ENCODE measurements at places on chromosomes 1 and 21. TPM values are rescaled to one million over a fixed set of nuclear protein-coding genes. Genes with fewer than 3 reads are reported as not detected.

The PALMD gene
- 9.9 TPM for total RNA-seq

The PIGR gene
- not detected for total RNA-seq

The CYYR1 gene
- total RNA-seq = 22.3 TPM

DNA sequence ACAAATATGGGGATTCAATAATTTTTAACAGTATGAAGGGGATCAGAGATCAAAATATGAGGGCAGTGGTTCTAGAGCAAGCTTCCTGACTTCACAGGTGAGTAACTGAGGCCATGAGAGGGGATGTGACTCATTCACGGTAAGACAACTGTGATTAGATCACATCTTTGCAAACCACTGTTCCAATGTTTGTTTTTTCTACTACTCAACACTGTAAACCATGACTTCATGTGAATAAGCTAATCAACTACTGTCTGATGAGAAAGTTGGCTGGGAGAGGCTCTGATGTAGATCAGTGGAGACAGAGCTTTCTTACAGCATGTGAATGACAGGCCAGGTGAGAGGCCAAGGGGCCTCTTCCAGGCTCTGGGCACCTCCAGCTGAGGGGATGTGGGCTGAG is 84.7 kb downstream of the BRINP2 start:
- peaks cover 5% of the 10 kb centered on the region for H3K27me3 ChIP-seq
- peak; percentile 32 for DNase-seq
- no peak overlapping the region for H3K4me3 ChIP-seq
- no peak overlapping the region for H3K27ac ChIP-seq

DNA sequence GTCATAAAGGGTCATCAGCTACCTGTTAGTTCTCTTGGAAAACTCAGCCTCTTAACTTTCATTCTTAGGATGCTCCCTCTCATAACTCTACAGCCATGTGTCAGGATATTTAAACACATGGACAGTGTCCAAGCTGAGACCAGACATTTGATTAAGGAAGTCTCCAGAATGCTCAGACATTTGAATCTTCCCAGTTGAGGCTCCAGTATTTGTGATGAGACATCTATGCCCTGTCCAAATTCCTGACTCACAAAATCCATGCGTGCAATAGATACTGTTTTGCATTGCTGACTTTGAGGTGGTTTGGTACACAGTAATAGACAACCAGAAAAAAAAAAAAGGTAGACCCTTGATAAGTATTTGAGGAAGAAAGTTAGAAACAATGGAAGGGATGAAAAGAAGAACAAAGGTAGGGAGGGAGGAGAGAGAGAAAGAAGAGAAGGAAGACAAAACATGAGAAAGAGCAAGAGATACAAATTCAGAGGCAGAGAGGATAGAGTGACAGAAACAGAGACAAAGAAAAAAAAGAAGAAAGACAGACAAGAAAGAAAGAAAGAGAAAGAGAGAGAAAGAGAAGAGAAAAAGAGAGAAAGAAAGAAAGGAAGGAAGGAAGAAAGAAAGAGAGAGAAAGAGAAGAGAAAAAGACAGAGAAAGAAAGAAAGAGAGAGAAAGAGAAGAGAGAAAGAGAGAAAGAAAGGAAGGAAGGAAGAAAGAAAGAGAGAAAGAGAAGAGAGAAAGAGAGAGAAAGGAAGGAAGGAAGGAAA is 275.5 kb upstream of the PRMT6 start:
- no peak overlapping the region for H3K4me3 ChIP-seq
- no peak overlapping the region for H3K27ac ChIP-seq
- H3K27me3 ChIP-seq = no peaks in the 10 kb centered on the region
- no peaks in the 10 kb centered on the region for H3K36me3 ChIP-seq

DNA sequence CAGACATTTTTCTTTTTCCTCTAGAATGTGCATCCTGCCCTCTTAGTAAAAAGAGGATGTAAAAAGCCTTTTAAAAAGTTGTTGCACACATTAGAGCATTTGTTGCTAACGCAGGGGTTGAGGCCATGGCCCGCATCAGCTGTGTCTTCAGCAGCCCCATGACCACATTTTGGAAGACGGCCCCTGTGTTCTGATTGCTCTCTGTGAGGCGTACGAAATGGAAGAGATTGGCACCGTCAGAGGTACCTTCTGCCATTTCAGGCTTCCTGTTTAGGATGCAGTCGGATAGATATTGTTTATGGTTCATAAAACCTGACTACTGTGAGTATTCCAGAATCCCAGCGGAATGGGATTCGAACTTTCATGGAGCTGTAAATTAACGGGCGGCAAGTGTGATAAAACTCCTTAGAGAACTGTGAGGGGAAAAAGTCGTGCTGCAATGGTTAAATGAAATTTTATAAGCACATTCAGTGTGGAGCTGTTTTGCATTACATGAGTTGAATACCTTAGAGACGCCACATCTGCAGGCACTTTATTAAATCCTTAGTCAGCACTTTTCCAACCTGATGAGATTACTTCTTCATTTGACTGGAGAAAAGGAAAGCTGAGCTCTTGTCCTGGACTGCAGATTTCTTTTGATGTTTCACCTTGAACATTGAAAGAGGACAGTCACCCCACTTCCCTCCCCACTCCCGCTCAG is 273.9 kb downstream of the TM2D1 start:
- H3K4me1 ChIP-seq = no peaks in the 10 kb centered on the region
- H3K36me3 ChIP-seq = no peaks in the 10 kb centered on the region
- H3K4me3 ChIP-seq = no peak overlapping the region

DNA sequence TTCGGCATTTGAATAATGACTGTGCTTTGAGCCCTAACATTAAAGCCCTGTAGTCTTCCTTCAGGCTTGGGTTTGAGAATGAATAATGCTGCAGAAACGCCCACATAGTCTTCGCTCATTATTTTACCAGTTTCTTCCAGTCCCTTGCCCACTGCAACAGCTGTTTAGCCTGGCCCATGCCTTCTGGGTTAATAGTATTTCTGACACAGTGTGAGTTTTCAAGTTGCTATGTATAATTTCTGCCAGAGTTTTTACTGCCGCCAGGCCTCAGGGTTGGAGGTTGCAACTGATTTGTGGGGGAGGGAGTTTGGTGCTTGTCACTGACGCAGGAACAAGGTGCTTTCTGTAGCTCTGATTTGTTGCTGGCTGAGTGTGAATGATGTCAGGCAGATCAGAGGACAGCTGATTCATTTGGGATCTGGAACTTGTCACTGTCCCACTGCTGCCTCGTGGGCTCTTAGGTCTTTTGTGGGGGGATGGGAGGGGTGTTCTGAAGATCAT is 109.8 kb downstream of the MAST2 start:
- no peaks in the 10 kb centered on the region for H3K4me1 ChIP-seq
- H3K4me3 ChIP-seq = no peak overlapping the region
- no peak for DNase-seq
- no peaks in the 10 kb centered on the region for H3K36me3 ChIP-seq

GRCh38 chr1:43760745-43761317 is 53.5 kb downstream of the ST3GAL3 start:
- H3K36me3 ChIP-seq = peaks cover 6% of the 10 kb centered on the region
- DNase-seq = no peak
- H3K4me3 ChIP-seq = no peak overlapping the region
- H3K27ac ChIP-seq = no peak overlapping the region
- peaks cover 11% of the 10 kb centered on the region for H3K4me1 ChIP-seq

DNA sequence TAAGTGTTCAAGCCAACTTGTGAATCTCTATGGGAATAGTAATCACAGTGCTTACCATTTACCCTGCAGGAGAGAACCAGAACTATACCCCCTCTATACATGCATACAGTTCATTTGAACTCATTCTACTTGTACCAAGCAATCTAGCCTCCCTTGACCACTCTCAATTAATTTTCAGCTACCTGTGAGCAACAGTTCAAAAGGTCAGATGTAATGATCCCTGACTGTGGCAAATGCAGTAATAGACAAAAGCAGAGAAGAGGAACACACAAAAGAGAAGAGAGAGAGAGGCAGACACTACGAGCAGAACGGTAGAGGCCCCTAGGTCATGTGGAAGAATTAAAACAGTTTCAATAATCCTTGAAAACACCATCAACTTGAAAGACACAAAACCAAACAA is 52.8 kb downstream of the FMO4 start:
- no peaks in the 10 kb centered on the region for H3K27me3 ChIP-seq
- H3K27ac ChIP-seq = no peak overlapping the region
- H3K4me1 ChIP-seq = no peaks in the 10 kb centered on the region
- no peak overlapping the region for H3K4me3 ChIP-seq
- no peak for DNase-seq

DNA sequence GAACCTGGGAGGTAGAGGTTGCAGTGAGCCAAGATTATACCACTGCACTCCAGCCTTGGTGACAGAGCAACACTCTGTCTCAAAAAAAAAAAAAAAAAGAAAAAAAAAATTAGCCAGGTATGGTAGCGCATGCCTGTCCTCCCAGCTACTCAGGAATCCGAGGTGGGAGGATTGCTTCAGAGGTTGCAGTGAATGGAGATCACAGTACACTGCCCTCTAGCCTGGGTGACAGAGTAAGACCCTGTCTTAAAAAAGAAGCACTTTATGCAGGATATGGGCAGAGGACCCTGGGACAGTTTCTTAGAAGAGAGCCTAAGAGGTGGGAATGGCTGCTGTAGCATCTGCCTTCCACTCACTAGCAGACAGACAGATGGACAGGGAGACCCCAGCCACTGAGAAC is 23.0 kb downstream of the IQGAP3 start:
- H3K4me1 ChIP-seq = 0 out of 2 replicates have a peak, but pooled peaks cover 4% of the 10 kb centered on the region
- H3K27ac ChIP-seq = no peak overlapping the region
- peaks cover 99% of the 10 kb centered on the region for H3K36me3 ChIP-seq
- DNase-seq = no peak
- no peaks in the 10 kb centered on the region for H3K27me3 ChIP-seq

DNA sequence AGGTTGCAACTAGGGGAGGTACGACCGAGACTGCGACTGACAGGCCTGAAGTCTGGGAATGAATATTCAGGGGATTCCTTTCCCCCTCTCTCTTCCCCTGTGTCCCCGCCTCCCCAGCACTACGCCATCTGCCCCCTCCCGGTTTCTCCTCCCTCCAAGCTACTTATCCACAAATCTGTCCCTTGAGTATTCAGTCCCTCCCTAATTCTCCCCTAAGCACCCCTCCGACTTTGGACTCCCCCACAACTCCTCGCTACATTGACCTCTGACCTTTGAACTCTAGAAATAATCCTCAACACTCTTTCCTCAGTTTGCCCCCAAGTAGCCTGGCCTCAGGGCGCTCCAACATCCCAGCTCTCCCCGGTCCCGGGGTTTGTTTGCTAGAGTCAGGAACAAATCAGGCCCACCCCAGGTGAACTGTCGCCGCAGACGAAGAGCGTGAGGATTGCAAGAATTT is 393 bp downstream of the LYSMD1 start:
- peak overlapping the region; percentile 51 for H3K4me3 ChIP-seq
- H3K27me3 ChIP-seq = no peaks in the 10 kb centered on the region
- H3K27ac ChIP-seq = peak overlapping the region; percentile 25
- H3K36me3 ChIP-seq = peaks cover 53% of the 10 kb centered on the region

- no peaks in the 10 kb centered on the region for H3K27me3 ChIP-seq
- peaks cover 3% of the 10 kb centered on the region for H3K36me3 ChIP-seq
- H3K27ac ChIP-seq = no peak overlapping the region
- DNase-seq = no peak
- H3K4me3 ChIP-seq = no peak overlapping the region
These were observed 161.8 kb downstream of the PCBP3 start for GRCh38 chr21:45805321-45805720.

DNA sequence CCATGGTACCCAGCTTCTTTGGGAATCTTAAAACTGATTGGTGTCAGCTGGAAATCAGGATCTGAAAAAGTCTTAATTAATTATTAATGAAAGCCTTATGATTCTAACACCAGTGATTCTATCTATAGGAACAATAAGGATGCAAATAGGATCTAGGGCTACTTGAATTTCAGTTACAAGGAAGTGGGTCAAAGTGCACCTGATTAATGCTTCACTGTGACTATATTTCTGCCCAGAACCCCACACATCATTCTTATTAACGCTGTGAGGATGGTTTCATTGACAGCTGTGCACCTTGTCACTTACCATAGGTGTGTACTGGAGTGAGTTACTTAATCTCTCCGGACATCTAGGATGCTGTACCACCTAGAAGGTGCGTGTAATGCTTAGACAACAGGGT is 99.8 kb upstream of the ETV3 start:
- no peak overlapping the region for H3K4me3 ChIP-seq
- H3K4me1 ChIP-seq = no peaks in the 10 kb centered on the region
- H3K27ac ChIP-seq = no peak overlapping the region
- H3K27me3 ChIP-seq = peaks cover 4% of the 10 kb centered on the region

DNA sequence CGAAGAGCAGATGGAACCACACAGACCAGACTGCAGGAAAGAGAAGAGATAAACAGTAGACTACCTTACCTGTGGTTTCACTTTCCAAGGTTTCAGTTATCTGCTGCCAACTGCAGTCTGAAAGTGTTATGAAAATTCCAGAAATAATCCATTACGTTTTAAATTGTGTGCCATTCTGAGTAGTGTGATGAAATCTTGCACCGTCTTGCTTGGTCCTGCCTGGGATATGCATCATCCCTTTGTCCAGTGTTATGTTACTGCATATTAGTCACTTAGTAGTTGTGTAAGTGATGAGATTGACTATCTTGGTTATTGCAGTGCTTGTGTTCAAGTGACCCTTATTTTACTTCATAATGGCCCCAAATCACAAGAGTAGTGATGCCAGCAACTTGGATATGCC is 33.9 kb downstream of the DNAJC6 start:
- no peaks in the 10 kb centered on the region for H3K27me3 ChIP-seq
- no peak overlapping the region for H3K27ac ChIP-seq

- no peaks in the 10 kb centered on the region for H3K36me3 ChIP-seq
- no peak overlapping the region for H3K27ac ChIP-seq
- no peaks in the 10 kb centered on the region for H3K4me1 ChIP-seq
- H3K27me3 ChIP-seq = no peaks in the 10 kb centered on the region
These were observed 10.8 kb downstream of the AADACL4 start for GRCh38 chr1:12654657-12655056.

DNA sequence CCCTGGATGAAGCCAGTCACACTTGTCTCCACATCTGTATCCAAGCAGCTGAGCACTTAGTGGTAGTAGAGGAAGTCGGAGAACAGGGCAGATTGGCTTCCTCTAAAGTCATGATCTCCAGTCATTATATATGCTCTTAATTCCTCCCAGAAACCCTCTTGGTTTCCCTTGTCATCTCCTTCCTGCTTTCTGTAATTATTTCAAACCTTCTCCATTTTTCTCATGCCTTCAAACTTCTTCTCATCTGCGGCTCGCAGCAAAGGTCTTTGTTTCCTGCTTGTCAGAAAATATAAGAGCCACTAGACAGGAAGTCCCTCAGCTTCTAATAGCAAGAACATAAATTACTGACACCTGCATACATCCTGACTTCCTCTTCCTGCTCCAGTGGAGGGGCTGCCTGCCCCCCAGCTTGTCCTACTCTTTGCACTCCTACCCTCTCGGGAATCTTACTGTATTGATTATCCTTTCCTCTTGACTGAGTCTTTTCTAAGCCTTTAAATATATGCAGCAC is 124.6 kb upstream of the NGF start:
- H3K4me3 ChIP-seq = no peak overlapping the region
- H3K27me3 ChIP-seq = no peaks in the 10 kb centered on the region
- no peak for DNase-seq
- H3K4me1 ChIP-seq = peaks cover 1% of the 10 kb centered on the region
